ENCODE measurements at places on chromosomes 2 and 18. TPM values are rescaled to one million over a fixed set of nuclear protein-coding genes. Genes with fewer than 3 reads are reported as not detected.

Gene HRH4
- 0.42 TPM for total RNA-seq

Gene TTL
- total RNA-seq = 11.0 TPM

Gene CD302
- 64.3 TPM for total RNA-seq

Gene IL1RN
- total RNA-seq = 203 TPM

Data from mononuclear cell (primary cell).